ENCODE measurements at places on chromosomes 1 and 21.

DNA sequence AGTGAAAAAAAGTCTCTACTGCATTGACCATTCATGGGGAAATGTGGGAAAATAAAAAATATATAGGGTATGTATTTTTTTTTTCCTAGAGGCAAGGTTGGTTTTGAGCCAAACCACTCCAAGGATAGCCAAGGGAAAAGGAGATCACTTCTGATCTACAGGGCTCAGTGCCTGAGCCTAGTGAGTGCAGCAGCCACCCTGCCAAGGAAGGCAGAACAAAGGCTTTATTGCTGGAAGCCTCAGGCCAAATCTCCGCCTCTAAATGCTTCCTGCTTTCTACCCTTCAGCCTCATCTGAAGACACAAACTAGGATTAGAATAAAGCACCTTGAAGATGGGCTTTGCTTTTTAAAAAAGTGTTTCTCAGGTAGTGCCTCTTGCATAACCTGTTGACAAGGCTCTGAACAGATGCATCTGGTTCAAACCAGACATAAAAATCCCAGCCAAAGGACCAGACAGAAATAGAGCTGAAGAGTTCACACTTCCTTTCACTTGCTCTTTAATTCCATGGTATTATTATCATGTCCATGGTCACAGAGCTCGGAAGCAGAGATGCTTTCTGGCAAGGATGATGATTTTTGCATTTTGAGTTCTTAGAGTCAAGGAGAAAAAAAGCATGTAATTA is 10.5 kb downstream of the C1orf115 start:
- H3K4me3 ChIP-seq, result no peak overlapping the region
- H3K4me1 ChIP-seq, result no peaks in the 10 kb centered on the region
- no peak overlapping the region for H3K27ac ChIP-seq
- no peaks in the 10 kb centered on the region for H3K27me3 ChIP-seq
- H3K36me3 ChIP-seq, result no peaks in the 10 kb centered on the region

- no peaks in the 10 kb centered on the region for H3K36me3 ChIP-seq
- H3K27me3 ChIP-seq, result no peaks in the 10 kb centered on the region
- no peaks in the 10 kb centered on the region for H3K4me1 ChIP-seq
- no peak overlapping the region for H3K4me3 ChIP-seq
- no peak for DNase-seq
- H3K27ac ChIP-seq, result no peak overlapping the region
Observed at GRCh38 chr1:180251526-180252305, 21.7 kb downstream of the LHX4 start.

- H3K27ac ChIP-seq, result no peak overlapping the region
- H3K27me3 ChIP-seq, result no peaks in the 10 kb centered on the region
- H3K4me1 ChIP-seq, result no peaks in the 10 kb centered on the region
- no peak overlapping the region for H3K4me3 ChIP-seq
Observed at GRCh38 chr1:44010935-44011471, 19.6 kb downstream of the CCDC24 start.

- H3K27me3 ChIP-seq, result no peaks in the 10 kb centered on the region
- H3K4me3 ChIP-seq, result no peak overlapping the region
- H3K36me3 ChIP-seq, result no peaks in the 10 kb centered on the region
- no peak for DNase-seq
- no peaks in the 10 kb centered on the region for H3K4me1 ChIP-seq
Observed at GRCh38 chr1:157758018-157758417, 18.9 kb downstream of the FCRL2 start.

DNA sequence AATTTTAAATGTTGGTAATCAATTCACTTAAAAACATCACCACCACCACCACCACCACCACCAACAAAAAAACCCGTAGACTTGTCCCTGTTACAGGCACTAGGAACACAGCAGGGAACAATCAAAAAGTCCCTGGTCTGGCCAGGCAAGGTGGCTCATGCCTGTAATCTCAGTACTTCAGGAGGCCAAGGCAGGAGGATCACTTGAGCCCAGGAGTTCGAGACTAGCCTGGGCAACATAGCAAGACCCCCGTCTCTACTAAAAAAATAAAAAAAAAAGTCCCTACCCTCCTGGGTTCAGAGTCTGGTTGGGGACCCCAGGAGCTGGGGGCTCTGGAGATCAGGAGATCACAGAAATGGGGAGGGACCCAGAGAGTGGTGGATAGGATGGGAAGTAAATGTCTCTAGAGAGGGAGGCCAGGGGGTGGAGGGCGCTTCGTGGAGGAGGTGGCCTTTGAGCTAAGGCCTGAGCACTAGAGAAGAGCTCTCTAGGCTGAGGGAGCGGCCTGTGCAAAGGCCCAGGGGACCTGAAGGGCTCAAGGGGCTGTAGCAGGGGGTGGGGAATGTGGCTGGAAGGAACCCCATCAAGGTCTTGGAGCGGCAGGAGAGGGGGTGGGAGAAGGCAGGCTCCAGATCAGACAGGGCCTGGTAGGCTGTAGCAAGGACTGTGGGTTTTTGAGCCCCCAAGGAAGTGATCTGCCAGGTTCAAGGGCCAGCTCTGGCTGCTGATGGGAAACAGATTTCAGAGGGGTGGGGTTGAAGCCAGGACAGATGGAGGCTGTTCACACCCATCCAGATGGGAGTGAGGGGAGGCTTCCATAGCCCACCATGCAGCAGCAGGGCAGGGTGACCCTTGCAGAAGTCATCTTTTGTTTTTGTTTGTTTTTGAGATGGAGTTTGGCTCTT is 24.8 kb upstream of the VPS13D start:
- no peaks in the 10 kb centered on the region for H3K4me1 ChIP-seq
- H3K4me3 ChIP-seq, result no peak overlapping the region
- DNase-seq, result no peak
- no peak overlapping the region for H3K27ac ChIP-seq

DNA sequence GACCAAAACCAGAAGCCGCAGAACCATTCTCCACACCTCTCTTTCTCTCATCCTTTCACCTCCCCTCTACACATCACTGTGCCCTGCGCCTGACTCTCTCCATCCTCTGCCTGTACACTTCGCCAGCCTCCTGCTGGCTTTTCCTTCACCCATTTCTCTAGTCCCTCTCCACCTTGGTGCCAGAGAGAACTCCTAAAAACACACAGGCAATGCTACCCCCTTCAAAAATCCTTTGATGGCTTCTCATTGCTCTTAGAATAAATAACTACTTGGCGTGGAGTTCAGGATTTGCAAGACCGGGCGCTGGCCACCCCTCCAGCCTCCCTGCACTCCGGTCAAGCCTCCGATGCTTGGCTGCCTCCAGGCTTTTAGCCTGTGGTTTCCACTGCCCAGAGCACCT is 8.6 kb downstream of the CRABP2 start:
- peaks cover 26% of the 10 kb centered on the region for H3K4me1 ChIP-seq
- H3K36me3 ChIP-seq, result no peaks in the 10 kb centered on the region
- H3K27ac ChIP-seq, result no peak overlapping the region
- H3K4me3 ChIP-seq, result no peak overlapping the region
- DNase-seq, result no peak
- no peaks in the 10 kb centered on the region for H3K27me3 ChIP-seq

- H3K27me3 ChIP-seq, result no peaks in the 10 kb centered on the region
- H3K4me3 ChIP-seq, result no peak overlapping the region
- no peaks in the 10 kb centered on the region for H3K4me1 ChIP-seq
- no peak for DNase-seq
Observed at GRCh38 chr1:233843525-233844204, 60.8 kb upstream of the SLC35F3 start.

DNA sequence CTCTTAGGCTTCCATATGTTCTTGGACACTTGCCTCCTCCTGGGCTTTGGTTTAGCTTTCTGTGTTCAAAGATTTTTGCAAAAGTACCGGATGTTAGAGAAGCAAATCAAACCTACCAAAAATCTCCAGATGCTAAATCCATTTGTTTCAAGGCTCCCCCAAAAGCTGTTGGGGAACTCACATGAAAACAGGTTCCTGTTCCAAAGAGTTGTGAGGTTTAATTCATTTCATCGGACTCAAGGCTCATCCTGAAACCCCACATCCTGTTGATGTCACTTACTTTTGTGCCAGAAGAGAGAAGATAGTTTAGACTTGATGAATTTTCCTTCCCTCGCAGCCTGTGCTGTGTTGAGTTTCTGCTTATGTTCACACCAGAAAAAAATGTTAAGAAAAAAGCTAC is 41.7 kb upstream of the RXRG start:
- DNase-seq, result no peak
- H3K36me3 ChIP-seq, result no peaks in the 10 kb centered on the region
- H3K27me3 ChIP-seq, result no peaks in the 10 kb centered on the region
- H3K4me3 ChIP-seq, result no peak overlapping the region
- H3K4me1 ChIP-seq, result no peaks in the 10 kb centered on the region

DNA sequence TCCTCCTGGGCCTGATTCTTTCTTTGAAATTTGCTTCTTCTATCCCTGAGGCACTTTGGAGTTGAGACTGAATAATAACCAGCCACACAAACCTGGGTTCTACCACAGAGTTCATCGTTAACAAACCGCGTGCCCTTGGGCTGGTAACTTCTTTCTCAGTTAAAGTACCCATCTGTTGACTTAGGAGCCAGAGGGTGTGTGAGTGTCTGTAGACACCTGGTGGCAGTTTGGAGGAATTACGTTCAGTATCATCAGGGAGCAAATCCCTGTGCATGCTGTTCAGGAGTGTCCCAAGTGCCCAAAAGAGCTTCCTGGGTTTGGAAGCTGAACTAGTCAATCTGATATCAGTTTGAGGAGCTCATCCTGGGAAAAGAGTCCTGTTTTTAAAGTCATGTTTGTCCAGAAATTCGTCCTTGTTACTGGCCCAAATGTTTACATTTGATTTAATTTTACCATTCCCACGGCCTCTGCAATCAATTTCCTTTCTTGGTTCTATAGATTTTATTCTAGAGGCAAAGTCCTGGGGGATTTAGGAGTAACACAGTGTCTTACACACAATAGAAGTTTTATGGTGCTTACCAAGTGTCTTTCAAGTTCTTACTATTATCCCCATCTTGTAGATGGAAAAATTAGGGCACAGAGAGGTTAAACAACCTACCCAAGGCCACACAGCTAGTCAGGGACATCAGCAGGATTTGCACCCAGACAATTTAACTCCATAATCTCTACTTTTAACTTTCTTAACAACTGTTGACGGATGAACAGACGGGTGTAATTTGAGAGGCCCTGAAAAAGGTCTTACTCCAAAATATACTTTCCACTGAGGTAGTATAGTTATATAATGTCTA is 26.7 kb upstream of the RPTN start:
- no peaks in the 10 kb centered on the region for H3K36me3 ChIP-seq
- no peaks in the 10 kb centered on the region for H3K27me3 ChIP-seq
- H3K4me3 ChIP-seq, result no peak overlapping the region
- H3K27ac ChIP-seq, result peak overlapping the region; percentile 45

GRCh38 chr1:88169939-88170338 is 514.1 kb upstream of the PKN2 start:
- no peak for DNase-seq
- H3K27ac ChIP-seq, result no peak overlapping the region
- no peak overlapping the region for H3K4me3 ChIP-seq
- H3K36me3 ChIP-seq, result no peaks in the 10 kb centered on the region
- H3K27me3 ChIP-seq, result peaks cover 3% of the 10 kb centered on the region

DNA sequence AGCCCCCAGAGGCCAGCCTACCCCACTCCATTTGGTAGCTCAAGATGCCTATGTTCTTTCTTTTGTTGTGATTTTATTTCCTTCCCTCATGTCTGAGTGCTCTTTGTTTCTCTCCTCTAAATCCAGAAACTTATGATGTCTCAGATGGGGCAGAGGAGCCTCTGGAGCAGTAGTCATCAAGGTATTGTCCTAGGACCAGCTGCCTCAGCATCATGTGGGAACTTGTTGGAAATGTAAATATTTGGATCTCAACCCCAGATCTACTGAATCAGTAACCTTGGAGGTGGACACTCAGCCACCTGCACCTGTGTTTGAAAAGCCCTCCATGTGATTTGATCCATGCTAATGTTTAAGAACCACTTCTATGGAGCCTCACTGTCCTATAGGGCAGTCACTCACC is 593.1 kb upstream of the PLXNA2 start:
- no peak for DNase-seq
- H3K27ac ChIP-seq, result no peak overlapping the region
- no peaks in the 10 kb centered on the region for H3K36me3 ChIP-seq
- no peak overlapping the region for H3K4me3 ChIP-seq

DNA sequence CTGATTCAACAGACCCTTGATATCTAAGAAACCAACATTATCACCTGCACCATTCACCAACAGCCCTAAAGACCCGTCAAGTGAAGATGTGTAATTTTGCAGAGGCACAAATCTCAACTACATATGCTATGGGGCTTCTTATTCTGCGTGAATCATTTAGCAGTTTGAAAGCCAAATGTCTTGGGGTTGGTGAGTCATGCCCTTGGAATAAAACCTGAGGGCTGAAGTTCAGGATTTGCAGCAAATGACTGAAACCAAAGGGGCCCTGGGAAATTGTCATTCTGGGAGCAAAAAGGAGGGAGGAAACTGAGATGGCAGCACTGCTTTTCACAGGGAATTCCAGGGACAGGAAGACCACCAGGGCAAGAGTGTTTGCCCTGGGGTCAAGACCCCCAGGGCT is 79.2 kb upstream of the TNR start:
- no peaks in the 10 kb centered on the region for H3K36me3 ChIP-seq
- no peak overlapping the region for H3K4me3 ChIP-seq
- no peak for DNase-seq
- no peak overlapping the region for H3K27ac ChIP-seq
- H3K4me1 ChIP-seq, result peaks cover 11% of the 10 kb centered on the region

GRCh38 chr21:39555911-39556590 is 56.7 kb upstream of the B3GALT5 start:
- H3K27ac ChIP-seq, result no peak overlapping the region
- no peak for DNase-seq
- no peaks in the 10 kb centered on the region for H3K36me3 ChIP-seq

- H3K4me3 ChIP-seq, result no peak overlapping the region
- H3K4me1 ChIP-seq, result peaks cover 17% of the 10 kb centered on the region
- no peak overlapping the region for H3K27ac ChIP-seq
- no peaks in the 10 kb centered on the region for H3K36me3 ChIP-seq
Observed at GRCh38 chr1:3718764-3719163, 33.5 kb upstream of the CCDC27 start.

- no peak for DNase-seq
- no peak overlapping the region for H3K27ac ChIP-seq
- peaks cover 4% of the 10 kb centered on the region for H3K4me1 ChIP-seq
- no peaks in the 10 kb centered on the region for H3K36me3 ChIP-seq
- H3K27me3 ChIP-seq, result no peaks in the 10 kb centered on the region
- H3K4me3 ChIP-seq, result no peak overlapping the region
Observed at GRCh38 chr21:26505211-26505610, 67.9 kb downstream of the CYYR1 start.

- peaks cover 25% of the 10 kb centered on the region for H3K27me3 ChIP-seq
- no peak overlapping the region for H3K27ac ChIP-seq
- no peaks in the 10 kb centered on the region for H3K4me1 ChIP-seq
- no peaks in the 10 kb centered on the region for H3K36me3 ChIP-seq
Observed at GRCh38 chr21:44697811-44698734, 1.1 kb downstream of the KRTAP10-12 start.

GRCh38 chr1:77349275-77349674 is 67.5 kb downstream of the AK5 start:
- H3K27ac ChIP-seq, result no peak overlapping the region
- H3K27me3 ChIP-seq, result no peaks in the 10 kb centered on the region
- peaks cover 7% of the 10 kb centered on the region for H3K4me1 ChIP-seq
- no peaks in the 10 kb centered on the region for H3K36me3 ChIP-seq
- H3K4me3 ChIP-seq, result no peak overlapping the region

All from RWPE2 (cell line).